ENCODE measurements at places on chromosomes 6 and 20. TPM values are rescaled to one million over a fixed set of nuclear protein-coding genes. Genes with fewer than 3 reads are reported as not detected.

IL17F gene
- not detected for polyA plus RNA-seq

LBP gene
- polyA plus RNA-seq: not detected

ZC3H12D gene
- polyA plus RNA-seq: 0.16 TPM

CYP24A1 gene
- polyA plus RNA-seq: not detected

OTOR gene
- not detected for polyA plus RNA-seq

CTSA gene
- 89.3 TPM for polyA plus RNA-seq

TMC2 gene
- polyA plus RNA-seq: 0.19 TPM

Data from pancreas (tissue), 10 donors.